ENCODE measurements at places on chromosomes 7 and 10.

DNA sequence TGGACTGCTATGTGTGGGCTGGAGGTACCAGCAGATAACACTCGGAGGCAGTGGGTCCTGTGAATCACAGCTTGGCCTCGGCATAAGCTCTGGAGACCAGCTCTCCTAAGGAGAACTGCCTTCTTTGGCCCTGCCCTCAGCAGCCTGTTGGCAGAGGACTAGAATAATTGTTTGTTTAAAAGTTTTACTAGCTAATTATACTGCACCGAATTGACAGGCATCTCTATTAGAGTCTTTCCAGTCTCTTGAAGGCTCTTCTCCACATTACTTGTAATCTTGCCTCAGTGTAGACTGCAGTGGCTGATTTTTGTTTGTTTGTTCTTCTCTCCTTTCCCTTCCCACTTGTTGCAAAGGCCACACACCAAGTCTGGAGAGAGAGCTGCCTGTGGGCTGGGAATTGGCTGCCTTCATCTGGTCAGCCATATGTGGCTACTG is 183.2 kb downstream of the AUTS2 start:
- no peak for DNase-seq

DNA sequence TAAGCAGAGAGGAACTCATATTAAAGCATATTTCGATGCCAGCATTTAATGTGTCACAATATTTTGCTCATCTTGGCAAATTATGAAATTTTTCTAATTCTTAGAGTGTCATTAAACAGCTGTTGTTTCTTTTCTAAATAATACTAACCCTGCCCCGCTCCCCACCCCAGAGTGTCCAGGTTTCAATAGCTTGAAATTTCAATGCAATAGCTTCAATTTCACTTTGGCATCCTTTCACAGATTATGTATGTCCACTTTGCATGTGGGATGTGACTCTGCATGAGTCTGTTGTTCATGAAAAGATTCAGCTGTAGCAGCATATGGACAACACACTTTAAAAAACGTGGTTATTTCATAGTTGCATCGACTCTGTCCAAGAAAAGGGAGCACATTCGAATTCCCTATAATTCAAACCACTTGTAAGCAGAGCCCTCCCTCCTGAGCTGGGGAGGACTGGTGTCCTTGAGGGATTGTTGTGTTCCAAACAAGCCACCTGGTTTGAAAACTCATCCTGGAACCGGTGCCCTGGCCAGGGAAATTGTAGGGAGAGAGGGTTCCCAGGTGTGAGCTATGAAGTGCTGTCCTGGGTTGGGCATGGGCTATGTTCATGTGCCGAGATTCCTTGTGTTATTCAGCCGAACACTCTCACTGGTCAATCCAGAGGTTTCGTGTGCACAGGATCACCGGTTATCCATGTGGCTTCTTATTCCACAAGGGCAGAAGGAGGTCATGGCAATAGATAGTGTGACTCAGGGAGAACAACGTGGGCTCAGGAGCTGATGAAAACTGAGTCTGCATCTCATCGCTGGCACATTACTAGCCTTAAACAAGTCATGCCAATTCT is 64.6 kb upstream of the CREB5 start:
- DNase-seq = no peak

DNA sequence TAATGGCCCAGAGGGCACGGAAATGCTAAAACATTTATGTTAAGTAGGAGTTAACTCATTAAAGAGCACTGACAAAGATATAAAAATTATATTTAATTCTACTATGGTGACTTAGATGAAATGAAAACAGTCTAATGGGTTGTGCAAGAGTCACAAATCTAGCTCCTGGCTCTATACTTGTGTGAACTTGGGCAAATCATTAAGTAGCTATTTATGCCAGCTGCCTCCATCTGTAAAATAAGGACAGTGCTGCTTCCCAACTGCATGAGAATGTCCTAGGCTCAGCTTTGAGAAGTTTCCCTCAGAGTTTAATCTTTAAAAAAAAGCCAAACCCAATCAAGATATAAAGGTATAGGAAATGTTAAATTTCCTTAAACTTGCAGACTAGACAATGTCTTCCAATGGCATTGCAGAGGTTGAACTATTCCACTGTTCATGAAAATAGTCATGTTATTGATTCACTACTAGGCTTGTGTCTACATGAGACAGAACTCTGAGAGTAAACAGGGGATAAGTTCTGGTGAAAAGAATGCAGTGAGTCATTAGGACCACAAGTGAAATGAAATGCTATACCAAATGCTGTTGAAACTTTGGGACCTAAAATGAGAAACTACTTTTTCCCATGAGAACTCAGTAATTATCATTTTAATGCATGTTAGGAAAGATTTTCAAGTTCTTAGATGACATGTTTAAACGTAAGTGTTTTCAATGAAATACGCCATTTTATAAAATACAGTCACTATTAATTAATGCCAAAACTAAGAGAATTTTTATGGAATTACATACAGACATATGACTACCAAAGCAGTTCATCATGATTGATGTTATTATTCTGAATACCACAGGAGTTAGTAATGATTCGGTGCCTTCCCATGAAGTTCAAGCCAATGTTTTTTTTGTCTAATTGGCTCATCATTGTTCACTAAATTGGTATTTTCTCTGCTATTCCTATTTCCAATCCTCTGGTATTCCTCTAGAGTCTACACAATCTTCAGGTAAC is 84.2 kb downstream of the CDK6 start:
- peak; percentile 84 for DNase-seq

DNA sequence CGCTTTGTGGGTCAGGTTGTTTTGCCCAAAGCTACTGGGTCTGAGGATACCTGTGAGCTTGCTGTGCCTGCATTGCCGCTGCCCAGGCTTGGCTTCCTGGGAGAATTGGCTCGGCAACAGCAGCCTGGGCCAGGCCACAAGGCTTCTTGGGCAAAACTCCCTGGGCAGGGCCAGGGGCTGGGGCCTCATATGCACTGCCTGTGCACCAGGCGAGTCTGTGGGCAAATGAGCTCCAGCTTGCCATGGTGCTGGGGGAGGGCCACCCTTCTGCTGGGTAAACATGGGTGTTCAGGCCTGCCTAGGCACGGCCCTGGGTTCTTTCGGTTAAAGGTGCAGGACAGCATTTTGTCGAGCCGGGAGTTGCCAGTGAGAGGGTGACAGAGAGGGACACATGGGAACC is 19.4 kb downstream of the ZMIZ1 start:
- DNase-seq = no peak

- no peak for DNase-seq
These were observed 271.1 kb upstream of the SEMA3D start for GRCh38 chr7:85457911-85458310.

DNA sequence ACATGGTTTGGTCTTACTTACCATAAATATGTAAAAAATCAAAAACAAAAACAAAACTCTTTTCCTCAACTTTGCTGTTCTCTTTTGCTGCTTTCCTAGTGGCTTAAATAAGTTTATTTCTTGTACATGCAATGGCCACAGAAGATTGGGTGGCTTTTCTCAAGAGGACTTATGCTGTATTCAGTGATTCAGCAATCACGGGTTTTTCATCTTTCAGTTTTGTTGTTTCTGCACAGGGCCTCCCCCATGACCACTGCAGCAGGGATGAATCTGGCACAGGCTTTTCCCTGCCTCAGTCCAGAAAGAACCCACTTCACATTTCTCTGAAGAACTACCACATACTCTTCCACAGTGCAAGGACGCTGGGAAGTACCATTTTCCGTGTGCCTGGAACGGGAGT is 355.0 kb downstream of the RNLS start:
- peak; percentile 62 for DNase-seq

GRCh38 chr10:60105295-60105695 is 198.9 kb upstream of the CCDC6 start:
- no peak for DNase-seq

- DNase-seq = peak; percentile 73
These were observed 266.6 kb downstream of the POLR1F start for GRCh38 chr7:19442016-19442785.

- peak; percentile 40 for DNase-seq
These were observed 955.6 kb downstream of the GATA3 start for GRCh38 chr10:9010093-9010492.

- no peak for DNase-seq
These were observed 10.1 kb upstream of the CUZD1 start for GRCh38 chr10:122855745-122856144.

DNA sequence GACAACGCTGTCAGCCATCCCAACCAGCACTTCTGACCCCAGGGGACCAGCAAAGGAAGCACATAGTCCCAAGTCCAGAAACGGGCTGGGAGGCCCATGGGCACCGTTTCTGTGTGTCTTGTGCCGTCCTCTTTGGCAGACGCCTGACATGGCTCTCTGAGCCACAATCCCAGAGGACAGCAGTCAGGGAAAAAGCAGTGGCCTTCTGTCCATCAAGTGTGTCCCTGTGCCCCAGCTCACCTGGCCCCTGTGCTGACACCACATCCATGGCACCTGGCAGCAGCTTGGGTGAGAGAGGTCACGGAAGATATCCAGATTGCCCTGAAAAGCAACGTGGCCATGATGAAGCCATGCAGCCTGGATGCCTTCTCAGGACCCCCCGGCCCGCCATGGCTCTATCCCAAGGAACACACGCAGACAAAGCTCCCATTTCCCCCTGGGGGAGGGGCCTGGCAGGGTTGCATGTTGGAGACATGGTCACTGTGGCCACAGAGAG is 38.1 kb upstream of the ANTXRL start:
- no peak for DNase-seq

GRCh38 chr7:98420966-98421612 is 20.2 kb upstream of the BAIAP2L1 start:
- DNase-seq = peak; percentile 20

DNA sequence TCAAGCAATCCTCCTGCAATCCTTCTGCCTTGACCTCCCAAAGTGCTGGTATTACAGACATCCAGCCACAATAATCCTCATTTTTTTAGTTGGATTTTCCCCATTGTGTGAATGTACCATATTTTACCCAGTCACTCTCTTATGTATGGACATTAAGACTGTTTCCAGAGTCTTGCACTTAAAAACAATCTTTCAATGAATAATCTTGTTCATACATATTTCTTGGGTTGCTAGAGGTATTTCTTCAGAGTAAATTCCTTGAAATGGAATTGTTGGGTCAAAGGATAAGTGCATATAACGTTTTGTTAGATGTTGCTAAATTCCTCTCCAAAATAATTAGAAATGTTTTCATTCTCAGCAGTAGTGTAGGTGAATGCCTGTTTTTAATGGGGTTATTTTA is 283.1 kb upstream of the KAT6B start:
- no peak for DNase-seq

DNA sequence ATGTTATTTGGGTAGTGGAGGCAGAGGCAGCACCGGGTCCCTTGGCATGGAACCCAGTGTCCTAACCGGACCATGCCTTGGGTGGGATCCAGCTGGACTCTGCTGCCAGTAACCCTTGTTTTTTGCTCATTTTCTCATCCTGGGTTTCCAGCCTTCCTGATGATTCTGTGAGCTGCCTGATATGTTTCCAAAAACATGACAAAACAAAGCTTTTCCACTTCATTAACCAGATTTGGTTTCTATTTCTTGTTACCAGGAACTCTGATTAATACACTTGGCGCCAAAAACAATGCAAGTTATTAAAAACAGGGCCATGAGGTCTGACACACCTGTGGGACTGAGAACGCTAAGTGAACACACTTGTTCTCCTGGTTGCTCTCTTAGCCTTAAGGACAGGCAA is 32.8 kb upstream of the DLG5 start:
- no peak for DNase-seq

- peak; percentile 1 for DNase-seq
These were observed 281.2 kb downstream of the SKAP2 start for GRCh38 chr7:26583094-26583648.

DNA sequence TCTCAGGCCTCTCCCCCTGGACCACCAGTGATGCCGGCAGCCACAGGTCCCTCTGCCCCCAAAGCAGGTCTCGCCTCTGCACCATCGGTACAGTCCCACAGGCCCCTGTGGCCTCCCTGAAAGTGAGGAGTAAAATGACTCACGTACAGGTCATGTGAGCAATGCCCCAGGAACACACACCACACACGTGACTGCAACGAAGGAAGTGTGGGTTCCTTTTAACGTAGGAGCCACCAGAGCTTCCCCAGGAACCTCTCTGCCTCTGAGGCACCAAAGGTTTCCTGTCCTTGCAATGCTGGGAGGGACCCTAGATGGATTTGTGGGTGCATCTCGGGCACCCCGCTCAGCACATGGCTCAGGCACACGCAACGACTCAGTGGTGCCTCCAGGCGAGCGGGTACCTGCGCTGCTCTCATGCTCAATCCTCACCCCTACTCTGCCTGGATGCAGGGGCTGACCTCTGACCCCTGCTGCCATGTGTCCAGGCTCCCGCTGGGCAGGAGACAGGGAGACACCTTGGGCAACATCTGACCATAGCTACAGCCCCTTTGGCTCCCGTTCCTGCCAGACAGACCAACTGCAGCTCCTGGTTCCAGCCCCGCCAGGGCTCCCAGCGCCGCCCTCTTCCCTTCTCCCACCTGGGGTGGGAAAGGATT is 120.7 kb downstream of the PRKAG2 start:
- DNase-seq = no peak

GRCh38 chr7:13778967-13779366 is 210.5 kb downstream of the ETV1 start:
- DNase-seq = no peak

- no peak for DNase-seq
These were observed 114.5 kb downstream of the LARP4B start for GRCh38 chr10:816958-817357.

DNA sequence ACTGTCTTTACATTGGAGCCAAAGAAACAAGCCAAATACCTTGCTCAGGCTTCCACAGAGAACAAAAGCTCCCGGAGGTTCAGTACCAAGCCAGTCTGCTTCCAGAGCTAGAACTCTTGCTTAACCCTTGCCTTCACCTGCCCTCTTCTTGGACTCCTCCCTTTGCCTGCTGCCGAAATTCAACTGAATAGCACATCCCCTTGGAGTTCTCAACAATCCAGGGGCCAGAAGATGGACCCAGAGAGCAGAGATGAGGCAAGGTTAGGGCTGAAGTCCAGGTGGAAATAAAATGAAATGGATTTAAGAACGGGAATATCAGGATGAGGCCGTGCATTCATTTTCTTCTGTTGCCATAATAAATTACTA is 876 bp upstream of the PIK3AP1 start:
- DNase-seq = peak; percentile 54

GRCh38 chr10:71293446-71294084 is 25.5 kb upstream of the SLC29A3 start:
- DNase-seq = no peak

DNA sequence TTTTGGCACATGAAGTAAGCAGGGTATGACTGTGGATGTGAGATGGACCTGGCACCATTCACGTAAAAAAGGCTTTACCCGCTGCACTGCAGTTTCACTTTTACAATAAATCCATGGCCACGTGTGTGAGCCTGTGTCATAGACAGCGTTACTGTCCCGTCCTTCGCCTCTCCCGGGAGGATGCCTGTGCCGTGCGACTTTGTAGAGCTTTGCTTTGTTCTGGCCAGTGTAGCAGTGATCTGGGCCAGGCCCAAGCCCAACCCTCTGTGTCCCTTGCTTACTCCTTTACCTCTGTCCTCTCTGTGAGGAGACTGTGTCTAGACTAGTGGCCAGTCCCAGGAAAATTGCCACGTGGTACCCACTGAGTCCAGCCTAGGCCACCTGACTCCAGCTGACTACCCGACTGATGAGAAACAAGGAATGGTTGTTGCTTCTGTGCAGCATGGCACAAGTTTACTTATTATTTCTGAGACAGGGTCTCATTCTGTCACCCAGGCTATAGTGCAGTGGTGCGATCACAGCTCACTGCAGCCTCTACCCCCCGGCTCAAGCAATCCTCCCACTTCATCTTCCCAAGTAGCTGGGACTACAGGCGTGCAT is 48.1 kb downstream of the JAKMIP3 start:
- DNase-seq = no peak

- DNase-seq = no peak
These were observed 16.8 kb downstream of the RASGEF1A start for GRCh38 chr10:43249962-43250614.

- DNase-seq = no peak
These were observed 20.0 kb downstream of the LAMB1 start for GRCh38 chr7:107982918-107983389.

Measured in OCI-M1 (cell line).